Kidney (tissue), 22 donors: ENCODE measurements at places on chromosomes 1 and 21.

DNA sequence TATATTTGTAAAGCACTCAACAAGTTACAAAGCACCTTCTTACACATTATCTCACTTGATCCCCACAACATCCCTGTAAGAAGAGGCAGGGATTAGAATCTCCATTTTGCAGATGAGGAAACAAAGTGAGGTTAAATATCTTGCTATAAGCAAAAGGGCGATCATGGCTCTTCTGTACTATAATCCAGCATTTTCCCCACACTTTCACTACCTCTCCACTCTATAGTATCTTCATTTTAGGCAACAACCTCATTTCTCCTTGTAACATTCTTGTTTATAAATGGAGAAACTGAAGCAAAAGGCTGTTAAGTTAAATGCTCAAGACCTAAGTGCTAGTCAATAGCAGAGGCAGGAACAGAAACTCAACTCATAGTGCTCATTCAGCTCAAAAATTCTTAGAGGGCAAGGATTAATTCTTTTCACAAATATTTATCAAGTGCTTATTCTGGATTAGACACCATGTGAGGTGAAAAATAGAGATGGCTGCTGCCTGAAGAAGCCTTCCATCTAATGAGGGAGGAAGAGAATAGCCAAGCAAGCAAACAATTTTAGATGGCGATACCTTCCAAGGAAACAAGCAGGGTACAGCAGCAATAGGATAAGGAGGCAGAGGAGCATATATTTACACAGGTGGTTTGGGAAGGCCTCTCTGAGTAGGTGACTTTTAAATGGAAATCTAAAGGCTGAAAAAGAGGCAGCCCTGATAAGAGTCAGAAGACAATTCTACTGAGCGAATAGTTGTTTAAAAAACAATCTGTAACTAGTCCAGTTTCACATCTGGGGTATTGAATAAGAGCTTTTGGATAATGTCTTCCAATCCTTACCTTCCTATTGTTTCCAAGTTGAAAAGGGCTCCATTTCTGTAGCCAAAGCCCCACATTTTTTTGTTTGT is 3.5 kb downstream of the ERRFI1 start:
- DNase-seq: no peak

- DNase-seq: no peak
Measured at GRCh38 chr1:163544441-163544840, 222.7 kb downstream of the NUF2 start.

DNA sequence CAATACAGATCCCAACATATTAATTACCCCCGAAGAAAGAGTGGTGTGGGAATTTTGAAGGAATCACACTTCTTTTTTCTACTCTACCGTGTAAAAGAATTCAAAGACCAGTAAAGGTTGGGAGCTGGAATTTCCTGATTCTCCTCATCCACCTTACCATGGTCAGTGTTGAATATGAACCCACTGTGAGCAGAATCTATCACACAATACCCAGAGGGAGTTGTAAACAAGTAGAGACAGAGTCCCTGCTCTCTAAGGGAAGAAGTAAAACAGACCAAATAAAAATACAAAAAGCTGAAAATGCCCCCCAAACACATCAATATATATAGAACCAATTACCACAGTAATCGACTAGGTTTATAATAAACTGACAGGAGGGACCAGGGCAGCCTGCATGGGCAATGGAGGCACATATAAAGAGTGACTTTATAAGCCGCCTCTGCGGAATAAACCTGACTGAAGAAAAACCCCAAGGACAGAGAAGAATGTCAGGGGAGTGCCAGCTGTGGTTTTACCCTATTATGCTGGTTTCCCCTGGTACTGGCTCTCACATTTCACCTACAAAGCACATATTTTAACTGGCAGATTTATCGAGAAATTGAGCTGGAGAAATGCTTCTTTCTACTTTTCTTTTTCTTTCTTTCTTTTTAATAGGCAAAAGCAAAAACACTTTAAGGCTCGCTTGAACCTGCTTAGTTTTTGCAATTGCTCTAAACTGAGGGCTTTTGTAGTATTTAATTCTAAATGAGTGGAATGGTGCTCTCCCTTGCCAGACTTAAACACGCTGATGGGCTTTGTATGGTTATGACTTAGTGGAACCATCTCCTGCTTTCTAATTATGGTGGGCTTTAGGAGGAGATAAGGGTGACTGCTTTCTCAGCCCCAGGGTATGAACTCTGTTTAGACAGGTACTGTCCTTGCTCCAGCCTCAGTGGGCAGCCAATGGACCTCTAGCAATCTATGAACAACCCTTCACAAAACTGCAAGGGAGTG is 244.8 kb downstream of the ASTN1 start:
- DNase-seq: no peak

GRCh38 chr1:203038217-203038741 is 12.0 kb downstream of the PPFIA4 start:
- peak; percentile 61 for DNase-seq

DNA sequence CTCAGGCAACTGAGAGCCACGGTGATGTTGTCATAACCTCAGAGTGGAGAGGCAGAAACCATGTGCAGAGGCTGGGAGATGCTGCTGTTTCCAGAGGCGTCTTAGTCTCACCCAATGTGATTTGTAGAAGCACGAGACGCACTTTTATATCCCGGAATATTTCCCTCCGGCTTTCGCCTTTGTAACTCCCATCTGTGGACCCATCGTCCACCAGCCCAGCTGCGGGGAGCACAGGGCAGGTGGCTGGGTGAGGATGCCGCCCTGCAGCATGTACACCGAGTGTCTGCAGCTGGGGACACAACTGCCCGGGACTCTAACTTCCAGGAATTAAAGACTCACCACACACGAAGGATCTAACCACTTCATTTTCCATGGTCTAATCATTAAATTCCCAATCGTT is 43.5 kb downstream of the UBASH3A start:
- no peak for DNase-seq

- no peak for DNase-seq
Measured at GRCh38 chr1:183100361-183100974, 77.2 kb downstream of the LAMC1 start.

DNA sequence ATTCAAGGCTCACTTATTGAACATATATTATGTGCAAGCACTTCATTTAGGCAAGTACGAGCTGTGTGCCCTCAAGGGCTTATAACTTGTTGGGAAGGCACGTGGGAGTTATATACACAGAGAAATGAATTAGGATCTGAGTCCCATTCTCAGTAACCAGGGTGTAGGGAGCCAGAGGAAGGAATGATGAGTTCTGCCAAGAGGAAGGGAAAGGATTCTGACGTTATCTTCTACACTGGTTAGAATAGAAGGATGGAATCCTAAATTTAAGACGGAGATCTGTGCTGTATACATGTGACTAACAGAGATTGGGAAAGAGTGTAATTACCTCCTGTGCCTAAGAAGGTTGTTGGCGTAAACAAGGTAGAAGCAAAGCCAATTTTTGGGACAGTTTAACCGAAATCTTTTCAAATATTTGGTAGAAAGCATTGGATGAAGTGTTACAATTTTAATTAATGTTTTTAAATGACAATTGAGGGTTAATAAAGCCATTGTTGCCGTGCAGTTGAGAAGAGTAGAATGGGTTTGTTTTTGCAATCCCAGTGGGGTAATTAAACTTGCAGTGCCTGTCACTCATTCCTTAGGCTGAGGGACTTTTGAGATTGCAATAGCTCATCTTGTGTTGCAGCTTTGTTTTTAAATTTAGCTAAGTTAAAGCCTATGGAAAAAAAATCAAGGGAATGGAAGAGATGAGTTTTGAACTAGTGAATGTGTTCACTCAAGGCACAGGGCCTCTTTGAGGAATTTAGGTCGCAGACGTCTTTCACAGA is 177.2 kb downstream of the NFIA start:
- no peak for DNase-seq

DNA sequence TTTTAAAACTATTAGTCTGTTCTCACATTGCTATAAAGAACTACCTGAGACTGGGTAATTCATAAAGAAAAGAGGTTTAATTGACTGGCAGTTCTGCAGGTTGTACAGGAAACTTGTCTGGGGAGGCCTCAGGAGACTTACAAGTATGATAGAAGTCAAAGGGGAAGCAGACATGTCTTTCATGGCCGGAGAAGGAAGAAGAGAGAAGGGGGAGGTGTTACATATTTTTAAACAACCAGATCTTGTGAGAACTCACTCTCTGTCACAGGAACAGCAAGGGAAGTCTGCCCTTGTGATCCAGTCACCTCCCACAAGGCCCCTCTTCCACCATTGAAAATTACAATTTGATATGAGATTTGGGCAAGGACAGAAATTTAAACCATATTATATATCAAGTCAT is 55.9 kb downstream of the CLIC4 start:
- DNase-seq: no peak

DNA sequence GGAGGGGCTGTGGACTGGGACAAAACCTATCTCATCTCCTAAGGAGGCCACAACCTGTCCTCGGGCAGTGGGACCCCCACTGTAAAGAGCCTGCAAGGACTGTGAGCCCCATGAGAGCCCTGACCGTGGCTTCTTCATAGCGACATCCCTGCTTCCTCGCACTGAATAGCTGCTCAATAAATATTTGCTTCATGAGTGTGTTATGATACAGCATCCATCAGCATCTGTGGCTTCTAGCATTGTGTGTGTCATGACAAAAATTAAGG is 40.5 kb upstream of the CSF3R start:
- DNase-seq: no peak

DNA sequence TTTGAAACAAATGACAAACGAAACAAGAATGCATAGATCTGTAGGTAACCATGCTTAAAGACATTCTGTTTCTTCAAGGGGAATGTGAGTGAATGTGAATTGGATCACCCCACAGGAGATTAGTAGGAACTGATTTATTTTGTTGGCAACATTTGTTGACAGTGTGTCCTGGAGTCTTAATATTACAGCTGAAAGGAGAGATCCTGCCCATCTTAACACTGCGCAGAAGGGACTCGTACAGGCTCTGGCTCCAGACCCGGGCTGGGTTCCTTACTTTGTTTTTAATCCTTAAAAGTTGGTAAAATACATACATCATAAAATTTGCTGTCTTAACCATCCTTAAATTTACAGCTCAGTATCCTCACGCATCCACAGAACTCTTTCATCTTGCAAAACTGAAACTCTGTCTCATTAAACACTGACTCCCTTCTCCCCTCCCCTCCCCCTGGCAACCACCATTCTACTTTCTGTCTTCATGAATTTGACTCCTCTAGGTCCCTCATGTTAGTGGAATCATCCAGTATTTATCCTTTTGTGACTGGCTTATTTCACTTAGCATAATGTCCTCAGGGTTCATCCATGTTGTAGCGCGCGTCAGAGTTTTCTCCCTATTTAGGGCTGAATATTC is 74.1 kb downstream of the GALNT2 start:
- DNase-seq: no peak

- peak; percentile 12 for DNase-seq
Measured at GRCh38 chr1:109395602-109396512, 1.9 kb downstream of the SORT1 start.

DNA sequence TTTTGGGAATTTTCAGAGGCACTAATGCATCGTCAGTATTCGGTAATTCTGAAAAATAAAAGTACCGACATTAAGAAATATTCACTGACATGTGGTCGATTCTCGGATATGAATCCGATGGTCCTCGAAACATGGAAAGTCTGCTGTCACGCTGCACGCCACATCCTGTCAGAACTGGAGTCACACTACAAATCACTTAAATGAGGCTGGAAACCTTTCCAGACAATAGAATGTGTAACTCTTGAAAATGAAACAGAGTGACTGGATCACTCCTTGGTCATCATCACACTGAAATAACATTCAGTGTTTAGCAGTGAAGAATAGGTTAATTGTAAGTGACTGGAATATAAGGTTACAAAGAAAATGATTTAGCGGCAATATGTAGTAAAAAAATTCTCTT is 620.1 kb upstream of the ADAMTS5 start:
- DNase-seq: no peak

GRCh38 chr1:111814642-111815041 is 58.9 kb downstream of the DDX20 start:
- DNase-seq: no peak

DNA sequence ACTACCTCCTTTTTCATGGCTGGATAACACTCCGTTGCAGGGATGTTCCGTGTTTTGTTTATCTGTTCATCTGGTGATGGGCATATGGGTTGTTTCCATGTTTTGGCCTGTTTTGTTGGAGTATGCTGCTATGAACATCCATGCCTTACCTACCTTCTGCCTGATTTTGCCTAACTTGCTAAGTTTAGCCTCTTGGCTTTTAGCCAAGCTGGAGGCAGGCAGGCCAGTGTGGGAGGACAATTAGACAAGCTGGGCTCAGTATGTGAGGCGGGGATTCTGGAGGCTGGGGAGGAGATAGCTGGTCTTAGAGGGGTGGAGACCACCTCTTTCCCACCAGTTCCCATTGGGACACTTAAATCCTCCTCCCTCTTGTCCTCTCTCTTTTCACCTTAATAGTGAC is 98.4 kb upstream of the WNT4 start:
- no peak for DNase-seq

DNA sequence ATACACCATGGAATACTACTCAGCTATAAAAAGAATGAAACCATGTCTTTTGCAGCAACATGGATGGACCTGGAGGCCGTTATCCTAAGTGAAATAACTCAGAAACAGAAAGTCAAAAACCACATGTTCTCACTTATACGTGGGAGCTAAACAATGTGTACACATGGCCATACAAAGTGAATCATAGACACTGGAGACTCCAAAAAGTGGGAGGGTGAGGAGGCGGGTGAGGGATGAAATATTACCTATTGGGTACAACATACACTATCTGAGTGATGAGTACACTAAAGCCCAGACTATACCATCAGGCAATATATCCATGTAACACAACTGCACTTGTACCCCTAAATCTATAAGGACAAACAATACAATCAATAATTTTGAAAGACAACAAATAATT is 39.5 kb upstream of the FAM20B start:
- DNase-seq: no peak

- DNase-seq: no peak
Measured at GRCh38 chr1:67382292-67382691, 47.9 kb downstream of the SERBP1 start.

DNA sequence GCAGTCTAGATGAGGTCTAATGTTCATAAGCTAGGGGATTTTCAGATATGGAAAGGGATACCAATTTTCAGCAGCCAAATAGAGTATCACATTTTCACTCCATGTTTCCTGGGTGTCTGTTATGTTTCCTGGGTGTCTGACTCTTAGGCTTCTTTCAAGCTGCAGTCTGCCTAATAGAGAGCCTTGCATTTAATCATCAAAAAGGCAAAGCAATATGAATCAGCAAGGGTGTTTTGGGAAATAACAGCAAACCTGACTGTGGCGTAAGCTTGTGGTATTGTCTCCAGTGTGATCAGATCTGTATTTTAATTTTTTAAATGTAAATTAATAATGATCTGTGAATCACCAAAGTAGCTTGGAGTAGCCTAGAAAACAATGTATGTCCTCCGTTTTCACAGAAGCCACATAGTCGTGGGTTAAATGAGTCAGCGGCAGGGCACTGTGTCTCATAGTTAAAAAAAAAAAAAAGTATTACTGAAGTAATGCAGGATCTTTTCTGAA is 10.4 kb downstream of the LGALS8 start:
- DNase-seq: no peak

DNA sequence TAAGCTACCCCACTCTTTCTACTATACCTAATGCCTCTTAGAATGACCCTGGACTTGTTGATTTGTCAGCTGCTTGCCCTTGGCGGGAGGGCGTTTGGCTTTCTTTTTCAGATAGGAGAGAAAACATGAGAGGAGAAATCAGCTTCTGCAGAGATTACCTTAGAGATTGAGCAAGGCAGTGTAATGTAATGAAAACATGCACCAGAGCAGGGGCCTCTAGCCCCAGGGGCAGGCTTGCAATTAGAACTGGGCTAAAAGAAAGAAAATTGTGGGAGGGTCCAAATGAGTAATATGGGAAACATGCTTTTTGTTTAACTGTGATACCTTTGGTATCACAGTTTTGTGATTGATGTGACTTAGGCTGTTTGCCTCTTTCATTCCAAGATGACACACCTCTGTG is 89.7 kb downstream of the PBX1 start:
- no peak for DNase-seq
